ENCODE measurements at places on chromosomes 16 and 17.

GRCh38 chr16:4612977-4613635 is 1.6 kb downstream of the UBALD1 start:
- DNase-seq = no peak

- no peak for DNase-seq
Observed at GRCh38 chr17:74390680-74391653, 23.7 kb downstream of the GPR142 start.

- DNase-seq = no peak
Observed at GRCh38 chr16:15057681-15058417, 2.0 kb upstream of the NTAN1 start.

DNA sequence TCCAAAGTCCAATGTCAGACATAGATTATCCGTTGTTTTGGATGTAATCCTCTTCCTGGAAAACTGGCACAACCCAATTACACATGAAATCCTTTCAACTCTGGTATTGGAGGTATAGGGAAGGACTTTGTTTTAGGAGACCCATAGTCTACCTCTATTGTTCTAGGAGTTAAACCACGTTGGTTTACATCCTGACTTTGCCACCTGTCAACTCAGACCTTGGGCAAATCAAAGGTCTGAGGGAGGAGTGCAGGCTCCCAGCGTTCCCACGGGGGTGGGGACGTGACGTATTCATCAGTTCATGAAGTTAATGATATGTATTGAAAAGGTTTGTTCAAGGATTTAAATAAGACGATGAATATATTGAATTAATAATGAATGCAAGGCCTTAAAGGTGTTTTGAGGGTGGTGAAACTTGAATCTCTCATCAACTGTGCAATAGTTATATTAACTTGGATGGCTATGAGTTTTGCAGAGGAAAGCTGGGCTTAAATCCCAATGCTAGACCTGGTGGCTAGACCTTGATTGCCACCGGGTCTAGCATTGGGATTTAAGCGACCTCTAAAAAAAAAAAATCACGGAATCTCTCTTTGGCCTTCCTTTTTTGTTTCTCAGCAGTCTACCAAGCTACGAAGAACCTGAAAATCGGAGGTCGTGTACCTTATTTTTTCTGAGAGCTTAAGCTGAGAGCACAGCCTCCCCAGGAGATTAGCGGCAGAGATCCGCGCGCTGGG is 744 bp upstream of the NF1 start:
- peak; percentile 7 for DNase-seq

DNA sequence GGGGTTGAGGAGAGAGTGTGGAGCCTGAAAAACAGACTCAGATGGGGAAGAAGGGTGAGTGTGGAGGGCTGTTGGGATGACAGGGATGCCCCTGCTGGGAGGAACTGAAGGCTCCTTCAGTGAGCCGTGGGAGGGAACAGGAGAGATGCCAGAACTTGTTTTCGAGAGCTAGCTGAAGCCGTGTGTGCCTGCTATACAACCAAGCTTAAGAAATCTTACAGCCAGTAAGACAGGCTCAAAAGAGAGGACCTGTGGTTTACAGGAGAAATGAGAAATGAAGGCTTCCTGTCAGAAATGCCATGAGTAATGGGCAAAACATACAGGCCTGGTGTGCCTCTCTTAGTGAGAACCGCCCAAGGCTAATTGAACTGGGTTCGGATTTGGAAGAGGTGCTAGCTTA is 99.6 kb downstream of the SPACA3 start:
- DNase-seq = no peak

GRCh38 chr17:29620271-29620670 is 2.4 kb downstream of the CORO6 start:
- DNase-seq = no peak

- no peak for DNase-seq
Observed at GRCh38 chr17:41896726-41897125, 22.0 kb downstream of the ACLY start.

GRCh38 chr17:38466346-38467315 is 38.4 kb downstream of the ARHGAP23 start:
- no peak for DNase-seq
